NCI-H526 (cell line): ENCODE measurements at places on chromosomes 2 and 18.

- no peak for DNase-seq
Observed at GRCh38 chr2:177295484-177295883, 31.0 kb upstream of the NFE2L2 start.

DNA sequence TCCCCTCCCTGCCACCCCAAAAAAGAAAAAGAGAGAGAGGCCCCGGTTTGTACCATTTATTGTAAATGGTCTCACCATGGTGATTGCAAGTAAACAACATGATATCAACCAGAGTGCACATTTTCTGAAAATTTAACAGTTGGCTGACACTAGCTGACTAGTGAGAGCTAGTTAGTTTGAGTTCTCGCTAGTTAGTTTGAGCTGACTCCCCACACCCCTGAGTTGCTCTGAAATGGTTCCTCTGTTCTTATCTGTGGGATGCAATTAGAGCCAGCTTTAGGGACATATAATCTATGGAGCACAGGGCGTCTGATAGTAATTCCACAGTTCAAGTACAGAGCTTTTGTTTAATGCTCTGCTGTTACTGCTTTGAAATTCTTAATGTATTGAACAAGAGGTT, 13.1 kb downstream of the CASP10 start:
- DNase-seq, result no peak

DNA sequence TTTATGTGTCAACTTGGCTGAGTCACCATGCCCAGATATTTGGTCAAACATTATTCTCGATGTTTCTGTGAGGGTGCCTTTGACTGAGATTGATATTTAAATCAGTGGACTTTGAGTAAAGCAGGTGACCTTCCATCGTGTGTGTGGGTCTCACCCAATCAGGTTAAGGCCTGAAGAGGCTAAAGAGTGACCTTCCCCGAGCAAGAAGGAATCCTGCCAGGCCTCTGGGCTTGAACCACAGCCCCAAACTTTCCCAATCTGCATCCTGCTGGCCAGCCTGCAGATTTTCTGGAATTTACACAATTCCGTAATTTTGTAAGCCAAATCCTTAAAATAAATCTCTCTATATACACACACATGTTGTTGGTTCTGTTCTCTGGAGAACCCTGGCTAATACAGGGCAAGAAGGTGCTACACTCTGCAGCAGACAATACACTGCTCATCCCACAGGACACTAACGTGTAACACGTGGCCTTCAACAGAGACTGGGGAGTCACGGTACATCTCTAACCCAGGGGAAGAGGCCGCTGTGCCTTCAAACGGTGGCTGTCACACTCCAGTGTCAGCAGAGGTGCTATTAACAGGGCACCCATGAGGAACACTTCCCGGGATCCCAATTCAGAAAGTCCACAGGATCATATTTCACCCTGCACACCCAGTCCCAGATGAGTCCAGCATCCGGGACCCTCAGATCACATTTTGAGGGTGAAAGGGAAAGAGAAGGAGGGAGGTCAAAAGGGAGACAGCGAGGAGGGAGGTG, 113.1 kb upstream of the ID2 start:
- no peak for DNase-seq

DNA sequence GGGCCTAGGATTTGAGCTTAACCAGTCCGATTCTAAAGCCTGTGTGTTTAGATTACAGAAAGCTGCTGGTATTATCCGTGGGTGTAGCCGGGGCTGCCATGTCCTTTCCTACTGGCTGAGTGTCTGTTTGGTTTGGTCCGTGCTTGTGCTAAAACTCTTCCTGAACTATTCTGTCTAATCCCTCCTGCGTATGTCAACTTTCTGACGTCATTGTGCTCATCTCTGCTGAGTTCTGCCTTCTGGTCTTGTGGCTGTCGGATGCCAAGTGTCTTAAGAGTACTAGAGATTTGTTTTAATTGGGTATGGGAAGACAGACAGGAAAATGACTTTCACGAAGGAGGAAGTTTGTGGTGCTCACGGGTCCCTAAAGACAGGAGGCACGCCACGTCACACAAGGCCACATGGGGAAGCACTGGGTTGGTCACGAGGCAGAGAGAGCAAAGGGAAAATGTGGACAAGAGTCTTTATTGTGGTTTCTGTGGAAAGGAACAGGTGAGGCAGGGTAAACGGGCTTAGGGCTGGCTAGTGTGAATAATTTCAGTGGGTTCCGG, 31.8 kb upstream of the NTSR2 start:
- no peak for DNase-seq

- DNase-seq, result no peak
Observed at GRCh38 chr18:36635414-36636096, 193.2 kb downstream of the TPGS2 start.
